ENCODE measurements at places on chromosomes 5 and 9.

GRCh38 chr9:76980566-76980965 lies 38.9 kb upstream of the FOXB2 start:
- no peak for DNase-seq

- DNase-seq: no peak
Measured at GRCh38 chr5:42924686-42925085, 113.0 kb upstream of the SELENOP start.

- DNase-seq: no peak
Measured at GRCh38 chr5:122753500-122753899, 21.4 kb upstream of the SNX2 start.

GRCh38 chr5:9239071-9239470 lies 306.8 kb downstream of the SEMA5A start:
- DNase-seq: no peak

DNA sequence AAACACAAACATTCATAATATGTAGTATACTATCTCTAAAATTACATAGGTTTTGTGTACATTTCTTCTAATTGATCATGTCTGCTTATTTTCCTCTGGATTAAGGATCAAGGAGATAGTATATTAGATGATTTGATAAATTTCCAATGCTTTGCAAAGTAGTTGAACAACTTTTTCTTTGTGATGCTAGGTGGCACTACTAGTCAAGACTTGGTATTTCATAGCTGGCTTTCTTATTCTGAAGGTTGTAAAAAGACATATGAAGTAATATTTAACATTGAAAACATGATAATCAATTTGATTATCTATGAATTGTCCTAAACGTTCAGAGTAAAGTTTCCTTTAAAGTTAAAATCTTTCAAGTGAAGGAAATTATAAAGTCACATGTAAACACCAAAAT lies 106.1 kb upstream of the FGF10 start:
- no peak for DNase-seq

- no peak for DNase-seq
Measured at GRCh38 chr9:94758880-94759279, 32.4 kb downstream of the AOPEP start.

DNA sequence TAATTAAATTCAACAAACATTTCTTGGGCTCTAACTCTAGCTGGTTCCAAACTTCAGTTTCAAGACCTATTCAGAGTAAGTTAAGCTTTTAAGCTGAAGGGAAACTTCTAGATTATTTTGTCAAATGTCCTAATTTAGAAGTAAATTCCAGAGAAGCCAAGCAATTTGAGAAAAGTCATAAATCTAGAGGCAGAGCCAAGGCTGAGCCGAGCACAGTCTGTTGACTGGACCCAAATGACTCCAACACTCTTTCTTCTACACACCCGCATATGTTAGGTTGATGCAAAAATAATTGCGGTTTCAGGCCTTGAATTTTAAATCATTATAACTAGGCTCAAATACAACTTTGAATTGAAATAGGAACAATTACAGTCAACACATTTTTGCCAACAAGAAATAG lies 319.7 kb downstream of the NFIB start:
- DNase-seq: no peak

GRCh38 chr5:151642472-151643140 lies 44.1 kb downstream of the SPARC start:
- no peak for DNase-seq

DNA sequence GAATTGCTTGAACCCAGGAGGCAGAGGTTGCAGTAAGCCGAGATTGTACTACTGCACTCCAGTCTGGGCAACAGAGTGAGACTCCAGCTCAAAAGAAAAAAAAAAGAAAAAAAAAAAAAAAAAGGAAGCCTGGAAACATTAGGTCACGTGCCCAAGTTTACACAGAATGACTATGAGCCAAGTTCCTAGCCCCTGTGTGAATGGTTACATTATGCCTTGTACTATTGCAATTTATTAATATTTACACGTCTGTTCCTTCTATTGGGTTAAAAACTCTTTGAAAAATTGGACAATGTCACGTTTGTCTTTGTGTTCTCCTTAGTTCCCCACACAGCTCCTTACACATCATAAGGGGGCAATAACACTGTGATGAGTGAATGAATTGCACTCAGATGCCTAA lies 33.5 kb upstream of the SLC28A3 start:
- DNase-seq: no peak

GRCh38 chr5:139276426-139276825 lies 17.1 kb upstream of the MATR3 start:
- DNase-seq: no peak

DNA sequence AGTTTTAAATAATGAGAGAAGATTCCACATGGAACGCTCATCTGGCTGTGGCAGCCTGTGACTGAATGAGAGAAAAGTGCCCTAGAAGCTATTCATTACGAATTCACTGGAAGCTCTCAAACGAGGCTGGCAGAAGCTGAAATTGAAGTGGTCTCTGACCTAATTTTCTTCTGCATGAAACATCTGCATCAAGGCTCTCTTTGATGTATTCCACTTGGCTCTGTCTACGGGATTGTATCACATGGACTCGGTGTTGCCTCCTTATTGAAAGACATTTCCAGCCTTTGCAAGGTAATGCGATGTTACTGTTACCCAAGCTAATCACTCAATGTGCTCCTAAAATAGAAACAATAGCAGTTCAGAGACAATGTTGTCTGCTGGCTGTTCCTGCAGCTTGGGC lies 246.9 kb upstream of the ZNF462 start:
- no peak for DNase-seq

DNA sequence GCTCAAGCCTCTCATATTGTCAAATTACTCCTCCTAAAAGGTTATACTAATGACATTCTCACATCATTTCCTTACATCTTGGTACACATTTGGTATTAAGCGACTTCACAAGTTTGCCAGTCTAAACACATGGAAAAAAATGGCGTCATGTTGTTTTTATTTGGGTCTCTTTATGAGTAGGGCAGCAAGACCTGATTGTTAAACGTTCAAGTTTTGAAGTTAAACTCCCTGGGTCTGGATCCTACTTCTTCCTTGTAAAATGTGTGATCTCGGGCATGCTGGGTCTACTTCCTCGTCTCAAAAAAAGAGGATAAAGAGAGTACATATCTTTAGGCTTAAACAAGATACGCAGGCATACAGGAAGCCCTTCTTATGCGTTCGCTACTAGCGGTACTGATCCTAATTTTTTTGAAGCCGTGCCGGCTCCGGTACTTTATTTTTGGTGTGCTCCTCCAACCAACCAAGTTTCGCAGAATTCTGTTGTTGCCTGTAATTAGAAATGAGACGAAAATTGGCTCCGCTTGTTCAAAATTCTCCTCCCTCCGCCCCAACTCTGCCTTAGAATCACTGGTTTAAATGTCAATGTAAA lies 596 bp upstream of the CDC37L1 start:
- DNase-seq: no peak

DNA sequence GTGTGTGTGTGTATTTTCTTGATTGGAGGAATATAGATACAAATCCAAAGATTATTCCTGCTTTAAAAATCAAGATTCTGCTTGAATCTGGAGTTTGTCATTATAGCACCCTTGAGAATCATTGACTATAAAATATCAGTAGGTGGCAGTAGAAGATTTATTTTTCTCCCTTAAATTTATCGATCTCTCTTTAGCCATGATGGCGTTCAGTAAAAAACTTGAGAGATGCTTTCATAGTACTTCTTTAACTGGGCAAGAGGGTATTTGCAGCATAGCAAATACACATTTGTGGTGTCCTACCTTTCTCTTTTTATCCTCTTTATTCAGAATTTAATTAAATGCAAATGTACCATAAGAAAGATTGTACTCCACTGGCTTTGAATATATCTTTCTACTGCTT lies 307.7 kb downstream of the ADGRV1 start:
- DNase-seq: no peak

- no peak for DNase-seq
Measured at GRCh38 chr9:16676519-16676918, 194.0 kb downstream of the BNC2 start.
